ENCODE measurements at places on chromosomes 2 and 18. TPM values are rescaled to one million over a fixed set of nuclear protein-coding genes. Genes with fewer than 3 reads are reported as not detected.

The CNRIP1 gene
- total RNA-seq = not detected

The DSG4 gene
- total RNA-seq = 0.16 TPM

The MOGAT1 gene
- total RNA-seq = not detected

The MYO1B gene
- total RNA-seq = 3.6 TPM

The METTL5 gene
- total RNA-seq = 75.9 TPM

The SNTG2 gene
- not detected for total RNA-seq

The RRM2 gene
- 231 TPM for total RNA-seq

The HRH4 gene
- not detected for total RNA-seq

The SERPINB5 gene
- total RNA-seq = not detected

The MPP4 gene
- total RNA-seq = not detected

The CPO gene
- total RNA-seq = not detected

The TUBA3E gene
- not detected for total RNA-seq

The TRIM43 gene
- total RNA-seq = not detected

The ANKRD29 gene
- 1.4 TPM for total RNA-seq

The G6PC2 gene
- total RNA-seq = not detected

The RUFY4 gene
- total RNA-seq = 2.7 TPM

The C2orf66 gene
- total RNA-seq = not detected

The SDC1 gene
- 33.1 TPM for total RNA-seq

The VSNL1 gene
- total RNA-seq = not detected

The VAPA gene
- 136 TPM for total RNA-seq

The QPCT gene
- total RNA-seq = 0.15 TPM

The SLC35F5 gene
- total RNA-seq = 17.3 TPM

The ERICH2 gene
- total RNA-seq = not detected

The PTPRM gene
- 1.2 TPM for total RNA-seq

The MYOM1 gene
- total RNA-seq = 1.1 TPM

The CTNNA2 gene
- total RNA-seq = 7.6 TPM

The CCBE1 gene
- 0.08 TPM for total RNA-seq

The KCNG2 gene
- total RNA-seq = not detected

The VIT gene
- not detected for total RNA-seq

The UGT1A1 gene
- total RNA-seq = not detected
